ENCODE measurements at places on chromosomes 6 and 20.

- no peak for DNase-seq
Measured at GRCh38 chr20:16699293-16699692, 30.5 kb upstream of the SNRPB2 start.

- DNase-seq, result no peak
Measured at GRCh38 chr6:160253292-160253691, 5.3 kb downstream of the SLC22A2 start.

DNA sequence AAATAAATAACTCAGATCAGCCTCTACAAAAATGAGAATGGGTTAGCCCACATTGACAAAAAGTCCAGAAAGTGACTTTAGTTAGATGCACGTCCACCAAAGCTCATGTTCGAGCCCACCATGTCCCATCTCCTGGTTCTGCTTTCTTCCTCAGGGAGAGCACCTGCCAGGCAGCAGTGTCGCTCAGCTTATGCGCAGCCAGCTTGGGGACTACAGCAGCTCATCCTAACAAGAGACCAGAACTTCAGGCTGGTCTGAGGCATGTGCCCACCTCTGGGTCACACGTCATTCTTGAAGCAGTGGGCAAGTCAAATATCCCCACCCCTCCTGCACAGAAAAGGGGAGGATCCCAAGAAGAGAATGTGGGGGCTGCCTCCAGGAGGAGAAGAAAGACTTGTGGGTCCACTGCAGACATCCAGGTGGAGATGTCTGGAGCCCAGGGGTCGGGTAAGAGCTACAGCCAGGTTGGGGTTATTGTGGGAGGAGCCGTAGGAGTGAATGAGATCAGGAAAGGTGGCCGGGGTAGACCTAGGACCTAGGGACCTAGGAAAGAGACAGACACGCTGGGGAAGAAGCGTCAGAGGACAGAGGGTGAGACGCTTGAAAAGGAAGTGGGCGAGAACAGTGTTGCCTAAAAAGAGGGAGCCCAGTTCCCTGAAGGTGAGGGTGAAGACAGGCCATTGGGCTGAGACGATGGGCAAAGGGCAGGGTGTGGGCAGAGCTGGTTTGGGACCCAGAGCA is 52.5 kb downstream of the SSR1 start:
- no peak for DNase-seq

GRCh38 chr20:24445510-24446170 is 23.8 kb upstream of the SYNDIG1 start:
- DNase-seq, result no peak

DNA sequence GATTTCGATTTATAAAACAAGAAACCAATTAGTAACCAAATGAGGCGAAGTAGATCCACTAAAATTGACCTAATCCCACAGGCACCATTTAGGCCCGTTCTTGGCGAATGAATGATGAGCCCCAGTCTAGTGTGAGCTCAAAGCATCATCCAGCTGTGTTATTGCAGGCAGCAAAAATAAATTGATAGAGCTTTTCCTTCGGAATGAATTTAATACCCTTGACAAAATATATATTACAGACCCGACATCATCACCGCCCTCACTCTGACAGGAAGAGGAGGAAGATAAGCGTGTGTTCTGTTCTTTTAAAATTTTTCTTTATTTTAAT is 7.8 kb downstream of the SIM1 start:
- no peak for DNase-seq

DNA sequence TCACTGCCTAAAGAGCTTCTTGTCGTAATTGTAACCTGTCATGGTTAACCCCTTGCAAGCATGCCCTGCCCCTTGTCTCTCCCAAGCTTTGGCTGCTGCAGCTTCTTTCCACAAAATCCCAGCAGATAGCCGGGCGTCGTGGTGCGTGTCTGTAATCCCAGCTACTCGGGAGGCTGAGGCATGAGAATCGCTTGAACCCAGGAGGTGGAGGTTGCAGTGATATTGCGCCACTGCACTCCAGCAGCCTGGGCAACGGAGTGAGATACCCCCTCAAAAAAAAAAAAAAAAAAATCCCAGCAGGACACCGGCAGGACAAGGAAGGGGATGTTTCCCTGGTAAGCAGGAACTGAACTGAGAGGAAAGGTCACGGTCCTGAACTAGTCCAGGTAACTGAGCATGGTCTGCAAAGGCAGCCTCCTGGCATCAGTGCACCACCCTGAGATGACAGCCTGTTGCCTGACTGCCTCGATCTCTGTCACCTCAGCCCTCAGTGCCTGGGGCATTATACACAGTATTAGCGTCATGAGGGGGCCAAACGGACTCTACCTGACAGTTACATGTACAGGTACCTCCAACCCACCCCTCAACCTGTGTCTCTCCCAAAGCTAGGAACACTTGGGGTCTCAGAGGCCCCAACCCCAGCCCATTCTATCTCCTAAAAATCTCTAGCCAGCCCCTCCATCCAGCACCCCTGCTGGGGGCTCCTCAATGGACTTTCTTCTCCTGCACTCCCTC is 1.8 kb downstream of the LZTS3 start:
- DNase-seq, result no peak

- peak; percentile 81 for DNase-seq
Measured at GRCh38 chr20:815914-816606, 17.5 kb upstream of the FAM110A start.

DNA sequence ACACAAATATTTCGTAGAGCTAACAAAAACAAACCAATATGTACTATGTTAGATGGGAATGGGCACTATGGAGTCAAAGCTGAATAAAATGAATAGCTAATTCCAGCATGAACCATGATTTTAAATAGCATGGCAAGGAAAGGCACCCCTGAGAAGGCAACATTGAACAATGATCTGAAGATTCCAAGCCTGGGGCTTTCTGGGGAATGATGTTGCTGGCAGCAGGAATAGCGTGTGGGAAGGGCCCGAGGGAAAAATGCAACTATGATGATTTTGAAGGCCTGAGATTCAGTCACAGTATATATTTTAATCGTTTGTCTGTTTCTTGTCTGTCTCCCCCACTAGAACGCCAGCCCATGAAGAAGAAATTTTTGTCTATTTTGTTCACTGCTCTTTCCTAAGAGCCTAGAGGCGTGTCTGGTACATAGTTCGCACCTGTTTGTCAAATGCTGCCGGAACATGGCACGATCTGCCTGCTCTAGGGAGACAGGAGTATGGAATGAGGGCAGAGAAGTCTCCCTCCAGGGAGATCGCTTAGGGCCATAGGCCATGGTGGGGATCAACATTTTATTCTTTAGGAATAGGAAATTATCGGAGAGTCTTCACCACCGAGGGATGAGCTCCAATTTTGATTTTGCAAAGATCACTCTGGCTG is 84.8 kb upstream of the EYA2 start:
- DNase-seq, result no peak

GRCh38 chr6:32068867-32069266 is 30.7 kb downstream of the CYP21A2 start:
- DNase-seq, result no peak

GRCh38 chr6:41386594-41386993 is 51.2 kb downstream of the NCR2 start:
- DNase-seq, result no peak

- no peak for DNase-seq
Measured at GRCh38 chr20:38755324-38755910, 7.2 kb downstream of the ACTR5 start.

- DNase-seq, result no peak
Measured at GRCh38 chr20:38209736-38210405, 44.8 kb upstream of the TGM2 start.

Measured in GM20000 (cell line).